ENCODE measurements at places on chromosomes 16 and 17. TPM values are rescaled to one million over a fixed set of nuclear protein-coding genes. Genes with fewer than 3 reads are reported as not detected.

The LDHD gene
- total RNA-seq, result 5.8 TPM

The SBK1 gene
- not detected for total RNA-seq

The KRT24 gene
- total RNA-seq, result not detected

The LLGL2 gene
- 2.3 TPM for total RNA-seq

The ADAD2 gene
- total RNA-seq, result 0.27 TPM

The OR1A1 gene
- 0.23 TPM for total RNA-seq

The TNFRSF17 gene
- 0.45 TPM for total RNA-seq

The SLC7A6OS gene
- 18.2 TPM for total RNA-seq

The ABCA6 gene
- total RNA-seq, result 35.8 TPM

The GNAO1 gene
- total RNA-seq, result 21.0 TPM

The UTS2R gene
- not detected for total RNA-seq

The CDC42EP4 gene
- total RNA-seq, result 74.5 TPM

The MMP25 gene
- not detected for total RNA-seq

The TRPV3 gene
- total RNA-seq, result 0.67 TPM

The CA5A gene
- total RNA-seq, result not detected

The KRT31 gene
- total RNA-seq, result not detected

The GRAPL gene
- total RNA-seq, result not detected

The FAM83G gene
- 12.0 TPM for total RNA-seq

The MGAT5B gene
- 0.81 TPM for total RNA-seq

The MYO1D gene
- 63.5 TPM for total RNA-seq

The AANAT gene
- total RNA-seq, result not detected

The ZNF778 gene
- total RNA-seq, result 11.1 TPM

The CARD14 gene
- 0.78 TPM for total RNA-seq

The KRT28 gene
- not detected for total RNA-seq

The TP53TG3B gene
- total RNA-seq, result not detected

The TMEM186 gene
- total RNA-seq, result 11.3 TPM
